ENCODE measurements at places on chromosomes 13 and 19.

DNA sequence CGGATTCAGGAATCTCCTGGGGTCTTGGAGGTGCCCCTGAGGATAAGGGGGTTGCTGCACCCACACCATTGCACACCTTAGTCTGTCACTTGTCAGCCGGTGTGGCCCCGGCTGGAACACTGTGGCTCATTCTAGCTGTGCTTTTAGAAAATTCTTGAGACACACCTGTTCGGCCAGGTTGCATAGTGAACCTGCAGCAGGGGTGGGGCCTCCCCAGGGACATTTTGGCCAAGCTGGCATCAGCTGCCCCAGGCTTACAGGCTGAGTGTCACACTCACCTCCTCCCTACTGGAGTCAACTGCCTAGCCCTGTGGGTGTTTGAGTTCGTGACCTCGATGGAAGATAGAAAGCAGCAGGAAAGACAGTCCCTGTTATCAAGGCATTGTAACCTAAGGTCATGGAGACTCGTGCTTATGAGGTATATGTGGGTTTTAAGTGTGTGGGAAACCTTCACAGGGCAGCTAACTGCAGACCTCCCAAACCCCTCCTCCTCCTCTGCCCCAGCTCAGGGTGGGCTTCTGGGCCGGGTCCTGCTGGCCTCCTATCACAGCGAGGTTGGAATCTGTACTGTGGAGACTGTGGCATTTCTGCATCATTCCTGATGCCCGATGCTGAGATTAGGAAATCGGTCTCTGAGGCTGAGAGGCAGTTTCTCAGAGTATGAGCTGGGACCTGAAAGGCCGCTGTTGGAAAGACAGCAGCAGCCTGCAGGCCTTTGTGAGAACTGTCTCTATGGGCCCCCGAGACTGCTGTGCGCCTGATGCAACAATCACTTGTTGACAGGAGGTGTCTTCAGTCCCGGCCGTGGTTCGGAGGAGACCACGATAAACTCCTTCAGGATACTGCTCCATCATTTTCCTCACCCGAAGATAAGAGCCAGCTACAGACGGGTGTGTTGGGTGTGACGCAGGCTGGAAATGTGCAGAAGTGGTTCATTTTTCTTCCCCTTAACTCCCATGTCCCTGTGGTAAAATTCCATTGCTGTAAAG lies 72.2 kb downstream of the ATP11A start:
- DNase-seq: no peak

- no peak for DNase-seq
Measured at GRCh38 chr13:91291078-91291477, 56.4 kb upstream of the MIR17HG start.

DNA sequence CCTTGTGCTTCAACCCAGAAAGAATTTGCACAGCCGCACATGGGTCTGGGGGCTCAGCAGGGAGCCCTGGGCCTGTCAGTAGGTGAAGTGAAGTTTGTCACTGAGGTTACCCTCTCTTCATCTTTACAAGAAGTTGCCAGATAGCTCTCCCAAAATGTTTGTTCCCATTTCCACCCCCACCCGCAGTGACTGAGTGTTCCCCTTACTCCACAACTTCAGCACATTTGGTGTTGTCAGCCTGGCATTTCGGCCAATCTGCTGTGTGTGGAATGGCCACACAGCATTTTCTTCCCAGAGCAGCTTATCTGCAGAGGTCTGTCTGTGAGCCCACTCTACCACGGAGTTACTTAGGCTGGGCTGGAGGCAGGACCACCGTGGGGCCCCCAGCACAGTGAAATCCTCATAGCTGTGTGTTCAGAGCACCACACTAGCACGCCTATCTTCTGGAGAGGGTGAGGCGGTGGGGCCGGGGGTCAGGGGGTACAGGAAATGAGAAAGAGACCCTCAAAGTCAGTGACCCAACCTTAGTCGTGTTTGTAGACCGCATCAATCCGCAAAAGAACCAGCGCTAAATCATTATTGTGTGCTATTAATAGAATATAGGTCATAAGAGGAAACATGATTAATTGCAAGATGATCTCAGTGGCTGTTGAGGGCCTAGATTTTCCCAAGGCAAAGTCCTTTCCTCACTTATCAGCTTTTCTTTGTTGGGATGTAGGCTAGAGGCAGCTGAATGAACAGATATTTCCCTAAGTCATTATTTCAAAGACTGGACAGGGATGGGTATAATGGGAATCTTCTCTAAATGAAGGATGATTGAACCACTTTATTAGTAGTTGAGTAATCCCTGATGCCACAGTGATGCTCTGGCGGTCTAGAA lies 116.0 kb downstream of the SIPA1L3 start:
- DNase-seq: no peak

DNA sequence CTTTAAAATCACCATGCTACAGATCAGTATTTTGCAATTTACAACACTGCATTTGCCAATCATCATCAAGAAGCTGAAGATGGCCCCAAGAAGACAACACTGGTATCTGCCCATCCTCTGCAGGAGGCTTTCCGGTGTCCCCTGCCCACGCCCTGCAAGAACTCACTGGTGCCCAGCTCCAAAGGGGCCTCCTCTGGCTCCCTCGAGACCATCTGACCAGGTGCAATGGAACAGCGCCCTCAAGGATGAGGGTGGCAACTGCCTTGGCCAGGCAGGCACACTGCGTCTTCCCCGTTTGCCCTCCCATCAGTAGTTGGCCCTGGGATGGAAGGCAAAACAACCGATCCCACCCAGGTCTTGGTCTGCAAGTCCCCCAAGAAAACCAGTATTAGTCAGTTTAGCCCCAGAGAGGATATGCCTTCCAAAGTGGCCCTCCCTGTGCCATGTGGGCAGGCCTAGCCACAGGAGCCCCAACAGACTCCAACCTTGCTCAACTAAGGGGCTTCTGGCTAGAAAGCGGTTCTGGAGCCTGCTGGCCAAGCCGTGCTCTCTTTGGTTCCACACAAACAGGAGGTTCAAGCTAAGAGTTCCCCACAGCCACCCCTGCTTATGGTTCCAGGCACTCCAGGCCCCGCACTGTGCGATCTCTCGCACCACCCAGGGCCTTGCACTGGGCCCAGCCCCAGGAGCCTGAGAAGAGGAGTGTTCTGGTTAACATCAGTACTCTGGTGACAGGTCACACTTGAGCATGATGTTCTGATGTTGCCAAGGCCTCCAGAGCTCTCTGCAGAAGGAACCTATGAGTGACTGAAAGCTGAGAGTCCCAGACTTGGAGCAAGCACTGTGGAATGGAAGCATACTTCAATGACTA lies 4.7 kb downstream of the PCID2 start:
- no peak for DNase-seq

DNA sequence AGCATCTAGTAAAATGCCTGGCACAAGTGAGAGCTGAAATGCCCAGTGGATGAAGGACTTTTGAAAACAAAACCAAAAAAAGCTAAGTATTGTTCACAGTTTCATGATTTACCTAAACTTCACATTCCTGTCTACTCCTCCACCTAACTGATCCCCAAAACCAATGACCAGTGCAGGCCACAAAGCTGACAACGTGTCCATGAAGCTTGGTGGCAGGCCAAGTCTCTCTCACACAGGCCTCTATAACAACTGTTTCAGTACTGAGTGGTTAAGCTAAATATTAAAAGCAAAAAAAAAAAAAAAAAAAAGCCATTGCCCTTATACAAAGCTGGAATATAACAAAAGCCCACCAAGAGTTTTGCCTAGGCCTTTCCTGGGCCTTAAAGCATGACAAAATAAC lies 36.4 kb downstream of the STK24 start:
- no peak for DNase-seq

- no peak for DNase-seq
Measured at GRCh38 chr13:77919246-77919920, 752 bp upstream of the EDNRB start.

- no peak for DNase-seq
Measured at GRCh38 chr19:811506-812048, 10.2 kb downstream of the PLPPR3 start.

- DNase-seq: no peak
Measured at GRCh38 chr13:29924482-29925350, 74.3 kb upstream of the UBL3 start.

GRCh38 chr13:85091631-85092234 lies 707.5 kb downstream of the SLITRK6 start:
- DNase-seq: no peak

Measured in CD4-positive, alpha-beta T cell treated with Interleukin-12 subunit alpha and Interleukin-12 subunit beta, for 1 hour (primary cell).